Activated CD8-positive, alpha-beta memory T cell treated with anti-CD3 and anti-CD28 coated beads, Interleukin-2, amount 50 U/mL, for 4 hours (primary cell): ENCODE measurements at places on chromosomes 3 and 15.

DNA sequence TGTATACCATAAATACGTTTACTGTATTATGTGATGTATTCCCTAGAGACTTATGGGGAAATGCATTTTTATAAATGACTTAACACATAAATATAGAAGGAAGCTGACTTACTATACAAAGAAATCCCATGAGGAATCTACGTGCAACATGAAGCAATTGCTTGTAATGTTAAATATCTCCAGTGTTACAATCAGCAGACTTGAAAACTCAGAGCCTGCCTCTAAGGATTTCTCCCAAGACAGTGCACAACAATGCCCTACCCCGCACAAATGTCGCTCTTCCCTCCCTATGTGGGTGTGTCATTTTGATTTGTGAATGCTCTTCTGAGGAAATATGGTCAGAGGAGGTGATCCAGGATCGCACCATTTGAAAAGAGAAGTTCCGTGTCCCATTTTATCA is 629.0 kb downstream of the NR2F2 start:
- DNase-seq, result no peak

GRCh38 chr3:188764609-188765008 is 407.2 kb upstream of the TPRG1 start:
- no peak for DNase-seq

- DNase-seq, result no peak
Measured at GRCh38 chr3:124372775-124373174, 357.5 kb upstream of the UMPS start.

GRCh38 chr15:73851689-73852088 is 21.7 kb upstream of the TBC1D21 start:
- peak; percentile 27 for DNase-seq

DNA sequence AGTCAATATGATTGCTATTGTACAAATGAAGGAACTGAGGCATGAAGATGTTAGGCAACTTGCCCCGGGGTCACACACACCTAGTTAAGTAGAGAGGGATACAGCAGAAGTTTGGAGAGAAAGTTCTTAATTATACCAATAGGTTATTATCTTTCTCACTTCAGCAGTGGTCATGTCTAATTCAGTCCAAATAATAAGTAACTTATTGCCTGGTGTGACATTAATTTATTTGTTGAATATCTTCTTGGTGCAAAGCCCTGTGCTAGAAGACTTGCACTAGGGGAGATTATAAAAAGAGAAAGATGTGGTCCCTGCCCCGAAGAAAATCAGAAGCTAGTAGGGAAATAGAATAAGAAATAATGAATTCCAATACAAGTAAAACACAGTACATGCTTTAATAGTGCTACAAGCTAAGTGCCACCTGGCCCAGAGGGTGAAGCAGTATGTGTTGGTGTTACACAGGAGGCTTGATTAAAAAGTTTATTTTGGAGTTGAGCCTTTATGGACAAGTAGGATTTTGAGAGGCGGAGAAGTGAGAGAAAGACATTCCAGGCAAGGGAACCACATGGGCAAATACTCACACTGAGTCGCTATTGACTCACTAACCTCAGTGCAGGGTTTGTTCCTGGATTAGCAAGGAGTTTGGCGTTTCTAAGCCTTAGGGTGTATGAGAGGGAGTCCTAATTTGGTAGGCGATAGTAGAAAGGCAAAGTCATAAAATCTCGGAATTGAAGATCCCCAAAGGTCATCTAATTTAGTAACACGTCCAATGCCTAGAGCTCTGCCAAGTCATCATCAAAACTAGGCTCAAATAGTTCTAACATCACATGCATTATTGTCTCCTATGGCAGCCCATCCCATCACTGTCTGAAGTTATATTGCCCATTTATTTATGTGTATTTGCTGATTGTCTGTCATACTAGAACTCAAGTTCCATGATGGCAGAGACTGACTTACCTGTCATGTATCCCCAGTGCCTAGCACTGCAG is 19.2 kb upstream of the GSK3B start:
- no peak for DNase-seq

DNA sequence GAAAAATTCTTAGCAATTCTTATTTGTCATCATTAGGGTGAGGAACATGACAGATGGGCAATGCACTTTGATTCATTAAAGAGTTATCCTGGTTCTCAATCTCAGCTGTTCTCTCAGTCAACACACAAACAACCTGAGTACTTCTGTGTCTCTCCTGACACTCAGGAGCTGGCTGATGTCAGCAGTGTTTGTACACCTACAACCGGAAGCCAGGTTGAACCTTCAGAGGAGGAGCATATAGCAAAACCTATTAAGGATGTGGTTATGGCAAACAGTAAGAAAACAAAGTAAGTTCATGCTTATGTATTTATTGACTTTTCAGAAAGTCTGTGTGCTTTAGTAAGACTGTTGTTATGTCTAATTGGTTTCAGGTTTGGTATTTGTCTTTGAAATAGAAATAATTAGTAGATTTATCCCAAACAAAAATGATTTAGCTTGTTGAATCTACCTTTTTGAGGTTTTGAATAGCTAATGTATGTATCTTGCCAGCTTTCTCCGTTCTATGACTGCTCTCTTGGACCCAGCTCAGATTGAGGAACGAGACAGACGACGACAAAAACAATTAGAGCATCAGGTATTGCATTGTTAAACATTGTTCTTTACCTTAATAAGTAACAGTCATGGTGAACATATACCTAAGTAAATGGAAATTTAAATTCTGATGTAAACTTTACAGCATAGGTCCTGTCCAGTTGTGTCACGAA is 36.6 kb downstream of the CCDC66 start:
- peak; percentile 34 for DNase-seq

GRCh38 chr15:89665449-89666181 is 10.3 kb upstream of the KIF7 start:
- DNase-seq, result no peak

- DNase-seq, result no peak
Measured at GRCh38 chr3:21752749-21753347, 1.8 kb upstream of the ZNF385D start.

- no peak for DNase-seq
Measured at GRCh38 chr3:120649830-120650233, 32.2 kb downstream of the HGD start.

GRCh38 chr3:21825684-21826083 is 74.7 kb upstream of the ZNF385D start:
- no peak for DNase-seq

DNA sequence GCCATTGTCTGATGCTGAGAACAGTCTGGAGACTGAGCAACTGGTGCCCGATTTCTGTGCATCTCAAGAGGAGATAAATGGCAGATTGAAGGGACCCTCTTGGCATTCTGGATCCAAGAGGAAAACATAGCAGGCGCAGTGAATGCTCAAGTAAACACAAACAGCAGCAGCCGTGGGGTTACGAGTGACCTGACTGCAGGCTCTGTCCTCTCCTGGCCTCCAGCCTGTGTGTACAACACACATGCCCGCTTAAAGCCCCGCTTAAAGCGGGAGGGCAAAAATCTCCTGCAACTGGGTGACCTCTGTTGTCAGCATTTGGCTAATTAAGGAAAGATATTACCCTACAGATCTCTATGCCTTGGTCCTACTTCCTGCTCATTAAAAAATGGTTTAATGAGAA is 120.5 kb downstream of the GREM1 start:
- DNase-seq, result no peak

GRCh38 chr15:40285151-40285550 is 2.3 kb upstream of the ANKRD63 start:
- DNase-seq, result no peak

DNA sequence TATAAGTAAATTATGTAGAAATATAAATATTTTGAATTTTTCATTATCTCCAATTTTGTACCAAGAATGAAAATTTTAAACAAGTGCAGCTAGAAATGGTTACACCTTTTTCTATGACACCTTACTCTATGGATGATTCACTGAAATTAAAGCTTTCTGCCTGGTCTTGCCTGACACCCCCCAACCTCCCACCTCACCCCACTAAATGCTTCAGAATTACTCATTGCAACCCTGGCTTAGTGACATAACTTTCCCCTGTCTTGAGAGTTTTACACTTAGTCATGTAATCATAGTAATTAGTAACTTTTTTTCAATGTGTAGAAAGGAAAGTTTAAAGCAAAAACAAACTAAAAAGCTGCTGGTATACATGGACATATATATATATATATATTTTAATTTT is 42.0 kb upstream of the MEIS2 start:
- no peak for DNase-seq

- no peak for DNase-seq
Measured at GRCh38 chr3:127787071-127787490, 35.2 kb downstream of the MGLL start.

- DNase-seq, result no peak
Measured at GRCh38 chr15:56208641-56209155, 35.0 kb downstream of the RFX7 start.

- no peak for DNase-seq
Measured at GRCh38 chr15:68341760-68342725, 64.5 kb downstream of the FEM1B start.

DNA sequence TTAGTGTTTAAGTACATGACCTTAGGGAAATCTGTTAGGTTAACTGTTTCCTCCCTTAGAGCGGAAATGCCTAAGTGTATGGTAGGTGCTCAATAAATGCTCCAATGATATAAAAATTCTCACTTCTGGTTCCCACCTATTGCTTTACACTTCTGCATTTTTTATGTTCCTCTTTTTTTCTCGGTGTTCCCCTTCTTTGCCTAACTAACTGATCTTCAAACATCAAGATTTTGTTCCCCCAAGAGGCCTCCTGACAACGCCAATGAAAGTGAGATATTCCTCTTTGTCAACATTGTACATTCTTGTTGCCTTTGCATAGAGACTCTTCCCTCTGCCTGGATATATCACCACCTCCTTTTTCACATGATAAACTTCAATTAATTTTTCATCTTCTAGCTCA is 17.4 kb downstream of the SLC35A5 start:
- DNase-seq, result no peak

DNA sequence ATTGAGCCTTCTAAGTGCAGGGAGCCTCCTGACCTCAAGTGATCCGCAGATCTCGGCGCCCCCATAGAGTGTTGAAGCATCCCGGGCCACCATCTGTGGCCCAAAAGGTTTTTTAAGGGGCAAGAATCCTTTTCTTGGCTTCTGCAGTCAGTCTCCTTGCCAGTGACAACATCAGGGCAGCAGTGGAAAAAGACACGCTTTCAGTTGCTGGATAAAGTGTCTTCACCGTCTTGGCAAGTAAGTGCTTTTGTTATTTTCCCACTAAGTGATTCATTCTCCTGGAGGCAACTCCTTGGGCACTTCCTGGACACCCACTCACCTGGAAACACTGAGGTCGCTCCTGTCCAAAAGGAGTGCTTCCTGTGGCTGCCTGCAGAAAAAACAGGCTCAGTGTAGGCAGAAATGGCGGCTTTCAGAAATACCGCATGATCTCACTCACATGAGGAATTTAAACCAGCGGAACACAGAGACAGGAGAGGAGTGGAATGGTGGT is 71.7 kb upstream of the ABHD2 start:
- no peak for DNase-seq

DNA sequence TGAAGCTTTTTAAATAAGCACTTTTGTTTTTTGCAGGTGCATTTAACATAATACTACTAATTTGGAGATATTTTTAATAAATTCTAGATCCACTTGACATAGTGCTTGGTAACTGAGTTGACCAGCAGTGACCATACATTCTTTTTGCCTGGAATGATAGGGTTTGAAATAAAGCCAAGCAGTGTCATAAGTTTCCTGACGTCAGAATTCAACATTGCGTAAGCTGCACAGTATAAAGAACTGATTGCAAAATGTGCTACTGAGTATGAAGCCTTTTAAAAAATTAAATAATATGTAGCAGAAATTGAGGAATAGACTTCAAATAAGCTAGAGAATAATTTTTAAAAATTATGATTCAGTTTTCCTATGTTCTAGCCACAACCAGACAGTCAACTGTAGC is 454.6 kb upstream of the ARPP21 start:
- no peak for DNase-seq

DNA sequence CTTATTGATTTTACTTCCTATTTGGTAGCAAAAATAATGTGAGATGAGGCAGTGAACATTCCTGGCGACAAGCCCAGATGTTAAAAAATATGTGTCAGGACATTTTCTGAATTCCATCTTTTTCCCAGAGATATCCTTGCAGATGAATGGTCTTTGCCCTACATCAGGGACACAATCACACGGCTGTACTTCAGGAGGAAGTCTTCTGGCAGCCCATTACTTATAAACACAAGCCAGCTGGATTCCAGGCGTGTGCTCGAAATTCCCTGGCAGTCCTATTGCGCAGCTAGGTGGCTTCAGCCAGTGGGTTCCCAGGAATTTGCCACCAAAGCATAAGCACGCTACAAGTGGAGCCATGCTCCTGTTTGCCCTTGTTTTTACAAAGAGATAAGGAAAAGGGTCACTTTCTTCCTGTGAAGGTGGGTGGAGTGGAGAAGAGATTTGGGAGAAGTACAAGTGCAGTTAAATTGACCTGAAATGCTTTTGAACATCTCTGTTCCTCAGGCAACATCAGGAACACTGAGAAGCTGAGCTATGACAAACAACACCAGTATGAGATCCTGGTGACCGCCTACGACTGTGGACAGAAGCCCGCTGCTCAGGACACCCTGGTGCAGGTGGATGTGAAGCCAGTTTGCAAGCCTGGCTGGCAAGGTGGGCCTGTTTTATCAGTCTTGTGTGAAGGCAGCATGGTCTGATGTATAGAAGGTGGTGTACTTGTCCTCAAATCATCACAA is 257.1 kb upstream of the TRIM42 start:
- no peak for DNase-seq

GRCh38 chr15:50736823-50737222 is 28.7 kb downstream of the SPPL2A start:
- no peak for DNase-seq

- DNase-seq, result no peak
Measured at GRCh38 chr15:90982135-90982534, 12.2 kb downstream of the PRC1 start.

- no peak for DNase-seq
Measured at GRCh38 chr3:122578069-122578740, 755 bp downstream of the PARP15 start.

DNA sequence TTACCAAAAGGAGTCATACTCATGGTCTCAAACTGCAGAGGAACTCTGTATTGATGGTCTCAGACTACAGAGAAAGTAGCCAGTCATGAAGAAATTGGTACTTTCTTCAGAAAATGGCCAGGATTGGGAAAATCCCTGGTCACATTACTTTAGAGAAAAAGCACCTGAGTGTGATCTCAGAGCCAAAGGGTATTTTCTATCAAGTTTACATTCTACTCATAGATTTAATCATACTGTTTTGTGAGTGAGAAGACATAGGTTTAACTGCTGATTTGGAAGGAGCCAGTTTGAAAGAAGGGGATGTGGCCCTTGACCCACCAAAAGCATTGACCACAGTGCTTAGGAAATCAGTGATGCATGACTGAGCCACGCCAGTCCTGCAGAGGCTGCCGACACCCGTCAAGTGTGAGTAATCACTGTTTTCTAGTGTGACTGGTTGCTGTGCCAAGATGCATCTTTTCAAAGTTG is 203.6 kb downstream of the AKAP13 start:
- DNase-seq, result no peak

- peak; percentile 93 for DNase-seq
Measured at GRCh38 chr3:58177747-58178527, 32.8 kb downstream of the DNASE1L3 start.

- DNase-seq, result no peak
Measured at GRCh38 chr3:25166016-25166415, 262.0 kb upstream of the RARB start.
